A549 treated with ZK216348 at 1 μM for 4 hours (cell line): ENCODE measurements at places on chromosomes 13 and 19. TPM values are rescaled to one million over a fixed set of nuclear protein-coding genes. Genes with fewer than 3 reads are reported as not detected.

The NAPA gene
- total RNA-seq, result 84.2 to 111 TPM (median 92.8 TPM) in 5 replicates

The GDF15 gene
- total RNA-seq, result 15.2 to 41.1 TPM (median 30.8 TPM) in 5 replicates

The NANOS3 gene
- 2.3 to 3.7 TPM (median 2.6 TPM) in 5 replicates for total RNA-seq

The DNAAF3 gene
- total RNA-seq, result 3.1 to 6.7 TPM (median 5.6 TPM) in 5 replicates

The MBD3L3 gene
- not detected in 5 replicates for total RNA-seq

The GPC6 gene
- 3.8 to 7.2 TPM (median 5.6 TPM) in 5 replicates for total RNA-seq

The KL gene
- total RNA-seq, result 0.07 TPM in 1 of 5 replicates, not detected in the others

The CAMSAP3 gene
- 2.4 to 6.9 TPM (median 4.3 TPM) in 5 replicates for total RNA-seq
